ENCODE measurements at places on chromosomes 13 and 19.

DNA sequence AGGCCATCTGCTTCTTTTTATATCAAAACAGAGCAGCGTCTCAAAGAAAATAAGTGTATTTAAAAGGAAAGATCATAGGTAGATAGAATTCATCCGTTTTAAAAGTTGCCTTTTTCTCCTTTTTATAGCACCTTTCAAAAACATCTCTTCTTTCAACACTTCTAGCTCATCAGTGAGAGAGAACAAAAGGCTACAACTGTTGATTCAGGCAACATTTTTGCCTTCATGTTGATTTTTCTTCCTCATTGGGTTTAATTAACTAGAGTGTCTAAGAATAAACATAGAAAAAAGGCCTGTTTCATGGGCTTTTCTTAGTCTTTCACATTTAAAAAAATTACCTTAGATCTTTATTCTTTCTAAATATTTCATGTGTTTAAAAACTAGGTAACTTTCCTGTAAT is 13.6 kb downstream of the COL4A2 start:
- DNase-seq = no peak

- DNase-seq = no peak
These were observed at the start of gene PPP1R12C for GRCh38 chr19:55116859-55117662. Gene PPP1R12C, minus strand, starts transcription at chr19:55117637. Its CDS starts 94 bp downstream, at chr19:55117543.

DNA sequence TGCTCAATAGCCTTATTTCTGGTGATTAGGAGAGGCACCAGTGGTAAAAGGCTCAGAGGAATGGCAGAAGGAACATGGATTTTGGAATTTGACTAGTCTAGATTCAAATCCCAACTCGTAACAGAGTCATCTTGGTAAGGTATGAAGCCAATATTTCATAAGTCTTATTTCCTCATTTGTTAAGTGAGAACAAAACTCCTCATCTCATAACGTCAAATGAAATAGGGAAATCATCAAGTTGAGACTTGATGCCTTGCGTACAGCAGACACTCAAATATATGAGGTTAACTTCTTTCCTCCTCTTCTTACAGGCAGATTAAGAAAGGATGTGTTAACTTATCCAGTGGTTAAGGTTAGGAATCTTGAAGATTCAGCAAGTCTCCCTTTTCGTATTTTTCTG is 189.2 kb downstream of the DLEU7 start:
- DNase-seq = no peak

- no peak for DNase-seq
These were observed 105.5 kb downstream of the POU4F1 start for GRCh38 chr13:78497702-78498355.

DNA sequence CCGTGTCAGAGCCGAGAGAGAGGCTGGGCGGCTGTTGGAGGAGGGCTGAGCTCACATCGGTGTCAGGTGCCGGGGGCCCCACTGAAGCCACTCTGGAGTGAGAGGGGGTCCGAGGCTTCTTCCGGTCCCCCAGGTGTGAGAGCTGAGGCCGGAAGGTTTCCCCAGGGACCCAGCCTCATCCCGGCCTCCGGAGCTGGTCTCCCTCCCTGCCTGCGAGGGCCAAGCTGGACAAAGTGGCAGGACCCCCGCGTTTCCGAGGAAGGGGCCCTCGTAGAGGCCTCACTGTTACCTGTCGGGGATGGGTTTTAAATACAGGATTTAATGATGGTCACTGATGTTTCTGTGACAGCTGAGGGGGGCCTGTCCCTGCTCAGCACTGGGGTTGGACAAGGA is 6.6 kb downstream of the HCN2 start:
- DNase-seq = no peak

DNA sequence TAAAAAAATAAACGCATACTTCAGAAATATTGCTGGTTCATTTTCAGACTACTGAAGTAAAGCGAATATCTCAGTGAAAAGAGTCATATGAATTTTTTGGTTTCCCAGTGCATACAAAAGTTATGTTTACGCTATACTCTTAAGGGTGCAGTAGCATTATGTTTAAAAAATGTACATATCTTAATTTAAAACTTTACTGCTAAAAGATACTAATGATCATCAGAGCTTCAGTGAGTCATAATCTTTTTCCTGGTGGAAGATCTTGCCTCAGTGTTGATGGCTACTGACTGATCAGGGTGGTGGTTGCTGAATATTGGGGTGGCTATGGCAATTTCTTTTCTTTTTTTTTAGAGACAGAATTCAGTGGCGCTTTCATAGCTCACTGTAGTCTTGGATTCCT is 48.9 kb downstream of the NDFIP2 start:
- DNase-seq = no peak

- DNase-seq = peak; percentile 30
These were observed 89.3 kb downstream of the SPACA7 start for GRCh38 chr13:112465251-112466131.

DNA sequence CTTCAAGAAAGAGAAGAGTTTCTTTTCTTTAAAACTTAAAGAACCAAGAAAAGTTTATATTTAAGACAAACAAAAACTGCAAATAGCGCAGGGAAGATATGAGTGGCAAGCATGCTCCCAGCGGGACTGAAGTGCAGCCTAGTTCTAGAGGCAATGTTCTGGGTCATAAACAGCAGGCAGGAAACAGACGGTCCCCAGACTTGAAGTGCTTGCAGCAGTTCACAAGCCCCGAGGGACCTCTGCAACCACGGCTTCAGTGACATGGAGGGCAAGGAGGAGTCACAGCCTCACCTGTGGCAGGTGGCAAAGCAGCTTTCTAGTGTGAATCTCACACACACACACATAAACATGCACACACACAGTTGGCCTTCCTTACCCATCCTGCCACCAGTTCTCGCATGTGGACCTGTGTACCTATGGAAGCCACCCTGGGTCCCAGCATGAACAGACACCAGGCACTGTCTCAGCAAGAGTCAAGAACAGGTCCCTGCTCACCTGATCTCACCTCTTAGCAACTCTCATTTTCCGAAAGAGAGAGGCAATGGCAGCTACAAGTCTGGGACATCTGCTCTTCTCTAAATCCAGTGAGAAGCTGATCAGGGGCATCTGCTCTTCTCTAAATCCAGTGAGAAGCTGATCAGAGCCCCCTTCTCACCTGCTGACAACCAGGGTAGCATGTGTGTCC is 162.0 kb downstream of the EFNB2 start:
- no peak for DNase-seq

DNA sequence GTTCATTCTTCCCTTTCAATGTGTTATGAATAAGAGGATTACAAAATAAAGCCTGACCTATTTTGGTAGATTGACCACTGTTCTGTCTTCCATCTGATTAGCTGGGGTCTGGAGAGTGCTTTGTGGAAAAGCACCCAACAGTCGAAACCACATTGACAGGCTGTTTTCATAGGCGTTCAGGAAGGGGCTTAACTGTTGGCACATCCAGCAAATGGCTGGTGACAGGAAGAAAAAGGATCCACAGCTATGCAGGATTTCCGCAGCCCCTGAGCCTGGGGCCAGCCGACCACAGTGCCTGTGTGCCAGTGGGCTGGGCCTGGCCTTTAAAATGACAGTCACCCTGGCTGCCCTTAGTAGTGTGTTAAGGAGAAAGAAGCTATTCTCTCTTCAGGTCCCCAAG is 113.3 kb downstream of the SIPA1L3 start:
- no peak for DNase-seq

- DNase-seq = no peak
These were observed 20.0 kb downstream of the YIPF2 start for GRCh38 chr19:10908380-10908960.

- no peak for DNase-seq
These were observed at the start of gene EDNRB for GRCh38 chr13:77918391-77919245. Gene EDNRB, minus strand, starts transcription at chr13:77918831. Its CDS starts 258 bp downstream, at chr13:77918573.

GRCh38 chr19:33022472-33023116 is 42.1 kb downstream of the RHPN2 start:
- no peak for DNase-seq

DNA sequence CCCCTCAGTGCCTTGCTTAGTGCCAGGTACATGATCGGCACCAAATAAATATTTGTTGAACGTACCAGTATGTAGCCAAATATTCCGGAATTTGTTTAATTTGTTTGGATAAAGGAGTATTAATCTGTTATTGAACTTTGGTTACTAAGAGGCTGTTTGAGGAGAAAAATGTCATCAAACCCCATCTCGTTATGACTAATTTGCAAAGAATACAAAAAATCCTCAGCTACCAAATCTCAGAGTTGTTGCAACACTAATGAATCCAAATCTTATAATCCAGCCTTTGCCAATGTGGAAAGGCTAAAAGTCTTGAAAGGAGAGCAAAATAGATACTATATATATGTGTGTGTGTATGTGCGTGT is 79.5 kb downstream of the KLF5 start:
- no peak for DNase-seq

GRCh38 chr19:13022859-13023636 is 27.8 kb downstream of the NFIX start:
- DNase-seq = no peak

DNA sequence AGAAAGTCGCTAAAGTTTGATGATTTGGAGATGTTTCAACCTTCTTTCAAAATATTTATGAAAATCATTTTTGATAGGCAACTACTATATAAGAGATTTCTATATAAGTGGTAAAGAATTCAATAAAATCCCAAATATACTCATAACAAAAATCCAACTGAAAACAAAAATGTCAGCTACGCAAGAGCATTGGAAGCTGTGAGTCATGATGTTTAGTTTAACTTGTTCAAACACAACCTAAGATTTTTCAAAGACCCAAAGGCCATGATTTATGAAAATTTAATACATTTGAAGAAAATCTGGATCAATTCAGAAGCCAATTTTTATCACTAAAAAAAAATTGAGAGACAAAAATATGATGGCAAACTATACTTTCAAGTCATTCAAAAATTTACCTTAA is 226.6 kb downstream of the MZT1 start:
- no peak for DNase-seq

DNA sequence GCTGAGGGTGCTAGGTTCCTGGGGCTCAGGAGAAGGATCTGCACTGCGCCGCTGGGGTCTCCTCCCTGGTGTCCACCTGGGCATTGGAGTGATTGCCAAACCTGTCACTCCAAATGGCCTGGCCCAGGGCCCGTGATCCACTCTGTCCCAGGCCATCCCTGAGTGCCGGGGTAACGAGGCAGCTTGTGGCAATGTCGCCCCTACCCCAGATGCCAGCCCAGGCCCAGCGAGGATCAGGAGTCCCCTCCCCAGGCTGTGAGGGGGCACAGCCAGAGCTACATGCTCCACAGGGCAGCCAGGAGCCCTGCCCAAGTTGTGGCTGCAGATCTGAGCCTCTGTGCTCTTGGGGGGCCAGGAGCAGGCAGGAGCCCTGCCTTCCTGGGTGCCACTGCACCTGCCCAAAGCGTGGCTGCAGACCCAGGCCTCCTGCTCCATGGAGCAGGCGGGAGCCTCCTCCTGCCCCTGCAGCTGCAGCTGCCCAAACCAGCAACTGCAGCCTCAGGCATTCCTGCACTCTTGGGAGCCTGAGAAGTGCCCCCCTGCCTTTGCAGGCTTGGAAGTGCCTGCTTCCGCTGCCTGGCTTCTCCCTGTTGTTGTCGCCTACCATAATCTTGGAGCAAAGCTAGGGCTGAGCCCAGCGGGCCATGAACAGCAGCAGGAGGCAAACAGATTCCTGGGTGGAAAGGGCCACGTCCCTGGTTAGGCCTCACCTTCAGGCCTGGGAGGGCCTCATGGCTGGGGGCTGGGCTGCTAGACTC is 4.6 kb downstream of the IGFL4 start:
- DNase-seq = no peak

GRCh38 chr19:40139533-40140287 is 49.0 kb upstream of the ZNF780A start:
- DNase-seq = no peak

- no peak for DNase-seq
These were observed 23.2 kb upstream of the CYP2A13 start for GRCh38 chr19:41064974-41065569.

GRCh38 chr13:38566519-38566918 is 120.4 kb upstream of the FREM2 start:
- no peak for DNase-seq

- DNase-seq = no peak
These were observed 61.3 kb upstream of the MEDAG start for GRCh38 chr13:30844548-30845296.

DNA sequence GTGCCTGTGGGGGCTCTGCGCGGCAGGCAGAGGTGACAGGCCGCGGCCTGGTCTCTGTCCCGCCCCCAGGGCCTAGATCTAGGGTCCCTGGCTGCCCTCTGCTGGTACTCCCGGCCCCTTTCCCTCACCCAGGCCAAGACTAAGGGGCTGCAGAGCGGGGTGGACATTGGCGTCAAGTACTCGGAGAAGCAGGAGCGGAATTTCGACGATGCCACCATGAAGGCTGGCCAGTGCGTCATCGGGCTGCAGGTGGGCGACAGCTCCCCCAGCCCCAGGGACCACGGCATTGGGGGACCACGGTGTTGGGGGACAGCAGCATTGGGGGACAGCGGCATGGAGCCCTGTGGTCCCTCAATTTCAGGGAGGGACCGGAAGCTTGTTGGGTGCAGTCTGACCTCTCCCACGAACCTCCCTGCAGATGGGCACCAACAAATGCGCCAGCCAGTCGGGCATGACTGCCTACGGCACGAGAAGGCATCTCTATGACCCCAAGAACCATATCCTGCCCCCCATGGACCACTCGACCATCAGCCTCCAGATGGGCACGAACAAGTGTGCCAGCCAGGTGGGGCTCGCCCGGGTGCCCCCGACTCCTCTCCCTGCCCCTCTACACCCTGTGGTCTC is 3.8 kb upstream of the ABCA7 start:
- DNase-seq = no peak

GRCh38 chr19:482186-483041 is 13.9 kb upstream of the MADCAM1 start:
- no peak for DNase-seq

DNA sequence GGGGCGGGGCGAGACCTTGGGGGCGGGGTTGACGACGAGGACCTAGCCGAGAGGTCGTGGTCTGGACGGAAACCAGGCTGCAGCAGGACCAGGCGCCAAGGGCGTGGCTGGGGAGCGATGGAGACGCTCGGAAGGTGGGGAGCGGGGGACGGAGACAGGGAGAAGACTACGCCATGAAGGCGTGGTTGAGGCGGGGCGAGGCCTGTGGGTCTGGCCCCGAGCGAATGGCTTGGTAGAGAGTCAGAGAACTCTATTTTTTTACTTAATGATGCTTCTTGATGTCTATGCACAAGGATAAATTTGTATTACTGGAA is 674 bp upstream of the FBXL12 start:
- DNase-seq = no peak

DNA sequence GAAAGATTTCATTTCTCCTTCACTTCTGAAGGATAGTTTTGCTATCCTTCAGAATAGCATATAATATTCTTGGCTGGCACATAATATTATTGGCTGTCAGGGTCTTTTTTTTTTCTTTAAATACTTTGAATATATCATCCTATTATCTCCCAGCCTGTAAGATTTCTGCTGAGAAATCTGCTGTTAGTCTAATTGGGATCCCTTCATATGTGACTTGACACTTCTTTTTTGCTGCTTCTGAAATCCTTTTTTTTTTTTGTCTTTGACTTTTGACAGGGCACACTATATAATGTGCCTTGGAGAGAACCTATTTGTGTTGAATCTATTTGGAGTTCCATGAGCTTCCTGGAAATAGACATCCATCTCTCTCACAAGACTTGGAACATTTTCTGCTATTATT is 136.9 kb upstream of the UBL3 start:
- DNase-seq = no peak

GRCh38 chr19:41995959-41996797 is 2.1 kb upstream of the ATP1A3 start:
- DNase-seq = no peak

- DNase-seq = no peak
These were observed 39.1 kb downstream of the F2RL3 start for GRCh38 chr19:16927883-16928282.
